ENCODE measurements at places on chromosomes 1 and 21. TPM values are rescaled to one million over a fixed set of nuclear protein-coding genes. Genes with fewer than 3 reads are reported as not detected.

SLC30A2 gene
- 0.17 TPM for total RNA-seq

- DNase-seq = peak; percentile 40
These were observed 139.7 kb upstream of the BEND5 start for GRCh38 chr1:48916130-48917069.

DNA sequence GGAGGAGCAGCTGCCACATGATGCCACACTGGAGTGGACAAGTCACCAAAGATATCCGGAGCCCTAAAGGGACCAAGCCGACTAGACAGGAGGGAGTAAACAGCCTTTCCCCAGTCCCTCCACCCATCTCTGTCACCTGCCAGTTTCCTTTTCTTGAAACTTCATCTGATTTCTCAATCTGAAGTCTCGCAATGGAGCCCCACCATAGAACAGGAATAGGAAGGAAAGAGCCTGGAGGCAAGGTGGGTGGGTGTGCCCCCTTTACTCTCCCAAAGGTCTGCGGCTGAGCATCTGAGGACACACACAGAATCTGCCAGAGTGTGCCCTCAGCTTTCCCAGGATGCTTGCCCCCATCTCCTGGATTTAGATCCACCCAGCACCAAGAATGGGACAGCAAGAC is at the start of gene FCGR3B:
Gene FCGR3B, minus strand, starts transcription at position 101 of the 400 bp plus-strand sequence. Its CDS starts 82 bp downstream, at position 19.
- DNase-seq = no peak

DNA sequence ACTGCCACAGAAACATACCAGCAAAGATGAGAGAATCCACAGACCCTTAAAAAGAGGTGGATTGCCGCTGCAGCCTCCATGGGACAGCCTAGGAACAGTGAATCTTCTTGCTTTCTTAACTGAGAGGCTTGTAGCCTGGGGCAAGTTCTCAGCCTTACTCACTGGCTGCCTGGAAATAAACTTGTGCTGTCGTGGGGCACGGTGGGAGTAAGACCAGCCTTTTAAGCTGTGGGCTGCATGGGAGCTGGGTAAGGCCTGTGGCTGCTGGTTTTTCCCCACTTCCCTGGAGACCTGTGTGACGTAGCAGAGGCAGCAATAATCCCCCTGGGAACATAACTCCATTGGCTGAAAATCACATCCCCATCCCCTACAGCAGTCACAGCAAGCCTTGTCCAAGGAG is 30.8 kb downstream of the CD2 start:
- no peak for DNase-seq

OR2W3 gene
- total RNA-seq = not detected

GRCh38 chr21:42129300-42130266 is 58.5 kb downstream of the UMODL1 start:
- no peak for DNase-seq
